ENCODE measurements at places on chromosomes 11 and 22.

- no peaks in the 10 kb centered on the region for H3K36me3 ChIP-seq
- H3K27ac ChIP-seq: no peak within 1 kb of the TSS
- no peaks in the 10 kb centered on the region for H3K4me1 ChIP-seq
- no peak for DNase-seq
Measured at GRCh38 chr11:6419009-6419631, at the start of gene APBB1. TSS of gene APBB1 (minus strand) at chr11:6419094. CDS start at chr11:6411347, 7,747 bp downstream.

DNA sequence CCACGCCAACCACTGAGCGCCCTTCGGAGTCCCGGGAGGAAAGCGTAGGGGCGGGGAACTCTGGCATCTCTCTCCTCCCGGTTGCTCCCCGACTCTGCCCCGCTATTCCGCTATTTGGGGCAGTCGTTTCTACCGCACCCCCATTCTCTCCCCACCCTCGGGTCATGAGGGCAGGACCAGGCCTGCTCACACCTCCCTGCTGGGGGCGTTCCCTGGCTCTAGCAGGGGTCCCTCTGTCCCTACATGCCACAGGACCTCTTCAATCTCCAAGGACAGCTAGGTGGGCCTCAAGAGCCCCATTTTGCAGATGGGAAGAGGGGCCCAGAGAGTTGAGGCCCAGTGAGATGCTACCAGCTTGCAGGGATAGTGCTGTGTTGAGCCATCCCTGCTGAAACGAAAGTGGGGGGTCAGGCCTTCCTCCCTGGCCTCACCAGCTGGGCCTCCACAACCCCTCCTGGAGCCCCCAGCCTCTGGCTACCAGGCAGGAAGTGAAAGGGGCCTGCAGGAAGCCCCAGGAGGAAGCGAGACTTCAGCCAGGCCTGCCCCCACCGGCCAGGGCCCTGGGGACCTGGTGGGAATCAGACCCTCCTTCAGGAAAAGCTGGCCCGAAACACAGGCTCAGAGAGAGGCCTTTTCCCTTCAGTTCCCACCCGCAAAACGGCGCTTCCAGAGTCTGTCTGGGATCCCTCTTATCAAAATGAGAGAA, 5.5 kb upstream of the SHISA8 start:
- no peak overlapping the region for H3K4me3 ChIP-seq
- DNase-seq: no peak
- H3K27ac ChIP-seq: no peak overlapping the region
- H3K36me3 ChIP-seq: no peaks in the 10 kb centered on the region
- peaks cover 7% of the 10 kb centered on the region for H3K4me1 ChIP-seq

DNA sequence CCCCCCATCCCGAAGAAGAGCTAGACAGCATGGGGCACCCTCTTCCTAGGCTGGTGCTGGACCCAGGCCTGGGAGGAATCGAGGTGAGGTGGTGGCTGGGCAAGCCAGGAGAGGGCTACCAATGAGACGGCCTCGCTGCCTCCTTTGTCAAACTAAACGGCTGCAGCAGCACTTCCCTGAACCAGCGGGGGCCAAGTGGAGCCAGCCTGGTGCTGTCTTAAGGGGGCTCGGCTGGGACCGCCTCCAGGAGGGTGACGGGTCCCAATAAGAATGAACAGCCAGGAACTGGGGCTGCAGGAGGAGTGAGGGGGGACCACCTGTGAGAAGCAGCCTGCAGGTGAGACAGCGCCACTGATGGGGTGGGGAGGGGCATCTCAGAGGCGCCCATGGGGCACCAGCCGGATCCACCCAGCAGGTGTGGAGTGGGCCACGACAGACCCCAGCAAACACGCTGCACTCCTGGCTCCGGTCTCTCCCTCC, 17.1 kb downstream of the IFT27 start:
- H3K4me1 ChIP-seq: peaks cover 9% of the 10 kb centered on the region
- no peak overlapping the region for H3K27ac ChIP-seq
- peaks cover 23% of the 10 kb centered on the region for H3K27me3 ChIP-seq
- DNase-seq: no peak
- no peak overlapping the region for H3K4me3 ChIP-seq
- no peaks in the 10 kb centered on the region for H3K36me3 ChIP-seq

DNA sequence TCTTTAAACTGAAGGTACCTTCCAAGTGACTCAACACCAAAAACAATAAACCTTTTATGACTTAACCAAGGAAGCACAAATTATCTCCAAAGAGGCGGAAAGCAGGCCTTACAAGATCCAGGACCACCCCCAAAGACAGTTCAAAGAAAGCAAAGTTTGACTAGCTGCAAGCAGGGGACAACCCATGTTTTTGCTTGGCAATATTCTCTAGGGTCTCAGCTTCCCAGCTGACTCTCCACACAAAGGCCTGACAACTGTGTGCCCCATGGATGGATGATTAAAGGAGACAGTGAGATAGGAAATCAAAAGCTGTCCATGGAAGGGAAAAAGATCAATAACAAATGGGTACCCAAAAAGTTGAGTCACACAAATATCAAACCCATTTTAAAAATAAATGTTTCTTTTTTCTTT, 232.2 kb downstream of the DDX10 start:
- no peak overlapping the region for H3K4me3 ChIP-seq
- no peak overlapping the region for H3K27ac ChIP-seq
- H3K27me3 ChIP-seq: no peaks in the 10 kb centered on the region

GRCh38 chr11:16780146-16780545, 41.7 kb downstream of the C11orf58 start:
- no peak overlapping the region for H3K4me3 ChIP-seq
- peaks cover 14% of the 10 kb centered on the region for H3K4me1 ChIP-seq
- no peaks in the 10 kb centered on the region for H3K27me3 ChIP-seq

- no peak overlapping the region for H3K4me3 ChIP-seq
- peaks cover 16% of the 10 kb centered on the region for H3K4me1 ChIP-seq
- no peak for DNase-seq
- no peaks in the 10 kb centered on the region for H3K27me3 ChIP-seq
Measured at GRCh38 chr22:42299586-42300258, 29.3 kb upstream of the TCF20 start.

DNA sequence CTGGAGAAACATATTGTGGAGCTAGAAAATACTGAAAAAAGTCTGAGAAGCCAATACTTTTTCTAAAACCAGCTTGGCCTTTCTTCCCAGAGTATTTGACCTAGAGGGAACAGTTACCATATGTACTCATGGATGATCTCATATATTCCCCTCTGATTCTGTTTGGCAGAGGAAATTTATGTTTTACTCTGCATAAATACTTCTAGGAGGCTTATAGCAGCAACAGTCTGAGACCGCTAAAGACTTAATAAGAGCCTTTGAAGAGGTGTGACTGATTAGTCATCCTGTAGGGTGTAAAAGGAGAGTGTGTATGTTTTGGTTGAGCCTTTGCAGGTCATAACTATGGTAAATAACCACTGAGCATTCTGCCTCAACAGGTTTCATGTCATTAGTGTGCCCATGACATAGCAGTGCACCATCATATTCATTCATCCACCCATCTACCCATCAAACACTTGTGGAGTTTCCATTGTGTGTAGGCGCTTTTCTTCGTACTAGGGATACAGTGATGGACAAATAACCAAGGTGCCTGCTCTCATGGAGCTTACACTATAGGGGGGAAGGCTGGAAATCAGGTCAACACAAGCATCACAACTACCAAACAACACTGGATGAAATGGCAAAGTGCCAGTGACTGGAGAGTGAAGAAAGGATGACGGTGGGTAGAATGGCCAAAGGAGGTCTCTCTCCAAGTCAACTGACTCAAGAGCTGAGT, 44.5 kb downstream of the TRAF6 start:
- no peak overlapping the region for H3K27ac ChIP-seq
- H3K4me1 ChIP-seq: peaks cover 7% of the 10 kb centered on the region

DNA sequence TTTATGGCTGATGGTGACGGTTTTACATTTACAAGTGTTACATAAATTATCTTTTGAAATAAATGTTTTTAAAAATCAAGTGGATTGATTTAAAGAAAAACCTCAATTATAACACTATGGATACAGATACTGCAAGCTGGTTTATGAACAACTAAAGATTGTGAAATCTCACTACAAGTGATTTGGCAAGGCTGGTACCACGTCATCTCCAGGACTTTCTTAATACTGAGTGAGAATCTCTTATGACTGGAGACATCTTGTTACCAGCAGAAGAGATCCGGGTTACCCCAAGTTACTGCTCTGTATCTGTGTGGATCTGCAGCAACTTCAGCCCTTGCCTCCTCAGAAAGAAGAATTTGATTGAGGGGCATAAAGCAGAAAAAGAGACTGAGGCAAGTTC, 452.9 kb downstream of the MN1 start:
- no peak overlapping the region for H3K27ac ChIP-seq
- DNase-seq: no peak
- no peaks in the 10 kb centered on the region for H3K27me3 ChIP-seq
- H3K4me3 ChIP-seq: no peak overlapping the region

- peaks cover 58% of the 10 kb centered on the region for H3K4me1 ChIP-seq
- H3K4me3 ChIP-seq: peak overlapping the region; percentile 22
Measured at GRCh38 chr11:34977089-34977912, 60.9 kb downstream of the PDHX start.

- no peaks in the 10 kb centered on the region for H3K27me3 ChIP-seq
- peaks cover 13% of the 10 kb centered on the region for H3K4me1 ChIP-seq
- peak; percentile 60 for DNase-seq
- no peak overlapping the region for H3K27ac ChIP-seq
Measured at GRCh38 chr22:37801946-37802309, 5.8 kb upstream of the GCAT start.

GRCh38 chr11:95245038-95245437, 14.0 kb upstream of the SESN3 start:
- H3K27ac ChIP-seq: no peak overlapping the region
- no peaks in the 10 kb centered on the region for H3K27me3 ChIP-seq
- H3K4me1 ChIP-seq: no peaks in the 10 kb centered on the region

DNA sequence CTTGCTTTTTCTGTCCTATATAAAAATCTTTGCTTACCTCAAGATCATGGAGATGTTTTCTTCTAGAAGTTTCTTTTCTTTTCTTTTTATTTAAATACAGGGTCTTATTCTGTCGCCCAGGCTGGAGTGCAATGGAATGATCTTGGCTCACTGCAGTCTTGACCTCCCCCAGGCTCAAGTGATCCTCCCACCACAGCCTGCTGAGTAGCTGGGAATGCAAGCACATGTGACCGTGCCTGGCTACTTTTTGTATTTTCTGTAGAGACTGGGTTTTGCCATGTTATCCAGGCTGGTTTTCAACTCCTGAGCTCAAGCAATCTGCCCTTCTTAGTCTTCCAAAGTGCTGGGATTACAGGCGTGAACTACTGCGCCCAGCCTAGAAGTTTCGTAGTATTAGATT, 45.3 kb downstream of the USP35 start:
- no peak for DNase-seq
- H3K27ac ChIP-seq: no peak overlapping the region
- H3K4me1 ChIP-seq: no peaks in the 10 kb centered on the region
- H3K4me3 ChIP-seq: no peak overlapping the region

- DNase-seq: no peak
- H3K4me3 ChIP-seq: no peak overlapping the region
- H3K36me3 ChIP-seq: no peaks in the 10 kb centered on the region
- no peaks in the 10 kb centered on the region for H3K27me3 ChIP-seq
Measured at GRCh38 chr11:24886880-24887619, 390.2 kb downstream of the LUZP2 start.

DNA sequence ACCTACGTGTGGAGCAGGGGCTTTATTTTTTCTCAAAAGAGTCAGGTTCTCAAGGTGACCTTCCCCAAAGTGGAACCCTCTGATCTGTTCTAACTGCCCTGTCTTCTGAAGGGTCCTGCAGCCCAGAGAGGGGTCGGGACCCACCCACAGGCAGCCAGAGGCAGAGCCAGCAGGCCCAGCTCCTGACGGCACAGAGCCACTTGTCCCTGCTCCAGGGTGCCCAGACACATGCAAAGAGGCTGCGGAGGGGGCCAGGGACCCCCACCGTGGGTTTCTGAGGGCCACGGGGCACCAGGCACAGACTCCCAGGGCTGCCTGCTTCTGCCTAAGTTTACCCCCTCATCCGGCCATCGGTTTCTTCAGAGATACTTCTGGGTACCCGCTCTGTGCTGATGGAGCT, 37.1 kb downstream of the FLRT1 start:
- no peaks in the 10 kb centered on the region for H3K27me3 ChIP-seq
- no peak overlapping the region for H3K4me3 ChIP-seq
- no peaks in the 10 kb centered on the region for H3K36me3 ChIP-seq
- no peaks in the 10 kb centered on the region for H3K4me1 ChIP-seq
- no peak overlapping the region for H3K27ac ChIP-seq
- DNase-seq: no peak

GRCh38 chr11:117855186-117855845, 21.1 kb downstream of the FXYD6 start:
- H3K4me3 ChIP-seq: no peak overlapping the region
- no peaks in the 10 kb centered on the region for H3K36me3 ChIP-seq
- H3K27me3 ChIP-seq: peaks cover 67% of the 10 kb centered on the region
- H3K27ac ChIP-seq: no peak overlapping the region
- DNase-seq: no peak

GRCh38 chr22:39084666-39085065, 7.6 kb downstream of the APOBEC3G start:
- H3K27me3 ChIP-seq: no peaks in the 10 kb centered on the region
- no peak overlapping the region for H3K4me3 ChIP-seq
- H3K36me3 ChIP-seq: no peaks in the 10 kb centered on the region
- peaks cover 39% of the 10 kb centered on the region for H3K4me1 ChIP-seq
- no peak overlapping the region for H3K27ac ChIP-seq
- no peak for DNase-seq

DNA sequence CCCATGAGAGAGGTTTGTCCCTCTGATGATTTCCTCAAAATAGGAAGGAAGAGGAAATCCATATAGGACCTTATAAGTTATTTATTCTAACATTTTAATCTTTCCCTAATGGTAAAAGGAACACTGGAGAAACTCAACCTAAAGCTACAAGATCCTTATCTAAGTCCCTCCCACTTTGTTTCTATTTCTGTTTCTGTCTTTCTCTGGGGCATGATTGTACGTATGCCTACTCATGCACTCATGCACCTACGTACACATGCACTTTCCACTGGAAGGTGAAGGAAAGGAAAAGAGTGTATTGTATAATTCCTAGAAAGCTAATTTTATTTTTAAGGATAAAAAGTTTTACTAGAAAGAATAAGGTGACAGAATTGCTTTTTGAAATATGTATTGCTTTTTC, 125.0 kb downstream of the RAB38 start:
- DNase-seq: no peak
- no peak overlapping the region for H3K27ac ChIP-seq
- H3K27me3 ChIP-seq: no peaks in the 10 kb centered on the region
- H3K4me1 ChIP-seq: peaks cover 14% of the 10 kb centered on the region
- no peak overlapping the region for H3K4me3 ChIP-seq

All from PC-9 (cell line).